ENCODE measurements at places on chromosomes 3 and 15. TPM values are rescaled to one million over a fixed set of nuclear protein-coding genes. Genes with fewer than 3 reads are reported as not detected.

DNA sequence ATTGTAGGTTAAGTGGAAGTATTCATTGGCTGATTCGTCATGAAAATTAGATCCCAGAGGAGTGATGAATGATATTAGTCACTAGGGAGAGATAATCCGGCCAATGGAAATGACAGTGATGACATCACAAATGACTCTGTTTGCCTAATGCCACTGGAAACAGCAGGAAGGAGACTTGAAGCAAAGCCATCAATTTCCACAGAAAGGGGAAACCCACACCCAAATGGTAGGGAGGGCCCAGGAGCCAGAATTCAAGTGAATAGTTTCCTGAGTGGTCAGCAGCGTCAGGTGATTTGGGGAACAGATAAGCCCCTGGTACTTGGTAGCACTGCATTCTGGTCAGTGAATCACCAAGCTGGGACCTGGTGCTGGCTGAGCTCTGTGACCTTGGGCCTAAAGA, 3.3 kb upstream of the ADAMTS9 start:
- H3K27ac ChIP-seq = no peak overlapping the region
- H3K4me3 ChIP-seq = no peak overlapping the region
- peaks cover 4% of the 10 kb centered on the region for H3K27me3 ChIP-seq
- H3K36me3 ChIP-seq = no peaks in the 10 kb centered on the region
- no peak for DNase-seq
- no peaks in the 10 kb centered on the region for H3K4me1 ChIP-seq

GRCh38 chr3:13045904-13046568, 27.2 kb downstream of the IQSEC1 start:
- peaks cover 49% of the 10 kb centered on the region for H3K4me1 ChIP-seq
- no peak for DNase-seq
- H3K27ac ChIP-seq = peak overlapping the region; percentile 65
- H3K36me3 ChIP-seq = no peaks in the 10 kb centered on the region
- peak overlapping the region; percentile 21 for H3K4me3 ChIP-seq

- peaks cover 3% of the 10 kb centered on the region for H3K27me3 ChIP-seq
- H3K4me3 ChIP-seq = no peak overlapping the region
- no peak for DNase-seq
- no peak overlapping the region for H3K27ac ChIP-seq
These were observed 684.3 kb upstream of the SGO1 start for GRCh38 chr3:20870106-20870899.

TM4SF18 gene
- not detected for polyA plus RNA-seq

CCR9 gene
- polyA plus RNA-seq = not detected

Data from immature natural killer cell (primary cell).